ENCODE measurements at places on chromosomes 3 and 15. TPM values are rescaled to one million over a fixed set of nuclear protein-coding genes. Genes with fewer than 3 reads are reported as not detected.

The RBP2 gene
- polyA plus RNA-seq, result 0.13 TPM

The ECE2 gene
- 0.43 TPM for polyA plus RNA-seq

The SLC27A2 gene
- 0.10 TPM for polyA plus RNA-seq

The PRRT3 gene
- polyA plus RNA-seq, result 1.0 TPM

The DNAJC17 gene
- 26.9 TPM for polyA plus RNA-seq

The STRIT1 gene
- polyA plus RNA-seq, result not detected

The SNRPN gene
- 160 TPM for polyA plus RNA-seq

The NEK4 gene
- 12.0 TPM for polyA plus RNA-seq

The NEK11 gene
- polyA plus RNA-seq, result 4.9 TPM
